Effector memory CD4-positive, alpha-beta T cell (primary cell): ENCODE measurements at places on chromosomes 4 and X.

- H3K36me3 ChIP-seq: no peaks in the 10 kb centered on the region
- DNase-seq: no peak
- no peak overlapping the region for H3K27ac ChIP-seq
Observed at GRCh38 chr4:144565527-144566195, 80.3 kb upstream of the HHIP start.

DNA sequence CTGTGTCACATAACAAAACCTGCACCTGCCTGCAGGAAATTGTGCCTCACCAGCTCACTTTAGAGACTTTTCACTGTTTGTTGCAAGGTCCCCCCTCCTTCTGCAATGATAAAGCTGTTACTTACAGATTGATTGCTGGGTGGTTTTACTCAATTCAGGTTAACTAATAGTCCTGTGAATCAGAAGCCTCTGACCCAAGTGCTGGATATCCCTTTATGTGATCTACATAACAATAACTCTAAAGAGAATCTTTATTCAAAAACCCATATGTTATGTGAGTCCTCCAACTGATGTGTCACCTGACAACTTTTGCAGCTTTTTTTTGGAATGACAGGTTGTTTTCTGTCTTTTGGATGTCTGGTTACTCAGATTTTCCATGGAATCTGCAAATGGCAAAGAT, 2323.6 kb upstream of the TENM3 start:
- H3K4me1 ChIP-seq: no peaks in the 10 kb centered on the region
- no peak overlapping the region for H3K4me3 ChIP-seq
- no peaks in the 10 kb centered on the region for H3K36me3 ChIP-seq

- no peaks in the 10 kb centered on the region for H3K4me1 ChIP-seq
- peaks cover 21% of the 10 kb centered on the region for H3K36me3 ChIP-seq
- DNase-seq: no peak
- no peak overlapping the region for H3K27ac ChIP-seq
- no peaks in the 10 kb centered on the region for H3K27me3 ChIP-seq
Observed at GRCh38 chrX:71241301-71241700, 12.6 kb downstream of the ZMYM3 start.

GRCh38 chrX:137033774-137034507, at the start of gene GPR101:
TSS of gene GPR101 (minus strand) at chrX:137033995. CDS start at chrX:137031674, 2,321 bp downstream.
- H3K27ac ChIP-seq: no peak within 1 kb of the TSS
- H3K27me3 ChIP-seq: peaks cover 18% of the 10 kb centered on the region
- no peak within 1 kb of the TSS for H3K4me3 ChIP-seq
- H3K36me3 ChIP-seq: no peaks in the 10 kb centered on the region
- DNase-seq: no peak

DNA sequence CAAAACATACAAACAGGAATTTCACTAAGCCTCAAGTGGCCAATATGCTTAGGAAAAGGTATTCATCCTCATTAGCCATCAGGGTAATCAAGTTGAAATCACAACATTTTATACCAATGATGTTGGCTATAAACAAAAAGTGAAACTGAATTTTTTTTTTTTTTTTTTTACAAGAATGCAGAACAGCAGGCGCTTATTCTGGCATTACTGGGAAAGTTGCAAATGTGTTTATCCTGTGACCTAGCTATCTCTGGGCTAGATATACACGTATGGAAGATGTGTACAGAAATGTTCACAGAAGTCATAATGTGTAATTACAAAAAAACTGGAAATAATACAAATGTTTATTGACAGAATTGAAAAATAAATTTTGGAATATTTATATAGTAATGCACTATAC, 1430.4 kb upstream of the TENM3 start:
- H3K4me3 ChIP-seq: no peak overlapping the region
- no peaks in the 10 kb centered on the region for H3K27me3 ChIP-seq
- DNase-seq: no peak
- no peak overlapping the region for H3K27ac ChIP-seq
- no peaks in the 10 kb centered on the region for H3K36me3 ChIP-seq
- H3K4me1 ChIP-seq: no peaks in the 10 kb centered on the region
